ENCODE measurements at places on chromosomes 6 and 20.

GRCh38 chr6:75450903-75451302, 42.7 kb downstream of the FILIP1 start:
- DNase-seq = no peak

DNA sequence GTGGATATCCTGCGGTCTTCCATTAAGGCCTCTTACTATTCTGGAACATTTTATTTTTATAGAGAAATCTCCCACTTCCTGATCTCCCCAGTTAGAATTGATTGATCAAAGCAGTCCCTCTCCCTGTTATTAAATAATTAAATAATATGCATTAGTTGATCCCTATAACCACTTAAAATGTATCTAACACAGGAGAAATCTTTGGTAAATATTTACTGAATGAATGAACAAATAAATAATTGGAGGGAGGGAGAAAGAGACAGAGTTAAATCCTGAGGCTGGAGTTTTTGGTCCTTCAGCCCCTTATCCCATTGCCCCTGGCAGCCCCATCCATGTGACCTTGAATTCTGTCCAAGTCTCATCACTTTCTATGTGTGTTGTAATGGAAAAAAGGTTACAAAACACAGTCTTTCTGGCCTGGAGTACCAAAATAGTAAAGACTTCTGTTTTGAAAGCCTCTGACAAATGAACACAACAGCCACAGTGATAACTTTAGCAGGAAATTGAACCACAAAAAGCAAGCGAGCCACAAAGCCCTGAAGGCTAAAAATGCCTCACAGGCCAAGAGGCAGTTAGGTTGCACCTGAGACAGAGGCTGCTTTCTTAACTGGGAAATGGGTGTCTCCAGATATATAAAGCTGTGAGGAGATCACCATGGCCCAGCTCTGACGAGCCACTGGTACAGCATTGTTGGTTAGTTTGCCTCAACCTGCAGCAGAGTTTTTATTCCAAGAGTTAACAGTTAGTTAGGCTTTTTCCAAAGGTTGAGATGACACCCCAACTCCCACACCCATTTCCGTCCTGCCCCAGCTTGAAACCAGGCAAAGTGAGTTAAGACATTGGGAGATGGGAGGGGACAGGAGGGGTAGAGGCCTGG, 11.3 kb downstream of the NT5E start:
- no peak for DNase-seq

- DNase-seq = no peak
Measured at GRCh38 chr20:57027777-57028176, 238.7 kb downstream of the BMP7 start.

DNA sequence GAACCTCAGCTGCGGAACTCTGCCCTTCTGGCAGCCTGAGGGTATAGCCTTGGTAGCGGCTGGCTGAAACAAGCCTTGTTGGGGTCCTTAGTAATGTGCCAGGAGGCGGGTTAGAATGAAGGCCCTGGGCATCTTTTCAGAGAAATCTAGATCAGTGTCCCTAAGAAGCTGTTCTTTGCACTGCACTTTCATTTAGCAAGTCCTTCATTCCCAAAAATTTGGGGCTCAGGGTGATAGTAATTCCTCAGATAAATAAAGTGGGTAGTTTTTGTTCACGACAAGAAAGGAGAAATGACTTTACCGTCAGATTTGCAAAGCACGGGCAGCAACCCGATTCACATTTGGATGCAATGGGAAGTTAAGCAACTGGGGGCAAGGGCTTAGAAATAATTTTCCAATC, 3.2 kb downstream of the INSM1 start:
- DNase-seq = no peak

DNA sequence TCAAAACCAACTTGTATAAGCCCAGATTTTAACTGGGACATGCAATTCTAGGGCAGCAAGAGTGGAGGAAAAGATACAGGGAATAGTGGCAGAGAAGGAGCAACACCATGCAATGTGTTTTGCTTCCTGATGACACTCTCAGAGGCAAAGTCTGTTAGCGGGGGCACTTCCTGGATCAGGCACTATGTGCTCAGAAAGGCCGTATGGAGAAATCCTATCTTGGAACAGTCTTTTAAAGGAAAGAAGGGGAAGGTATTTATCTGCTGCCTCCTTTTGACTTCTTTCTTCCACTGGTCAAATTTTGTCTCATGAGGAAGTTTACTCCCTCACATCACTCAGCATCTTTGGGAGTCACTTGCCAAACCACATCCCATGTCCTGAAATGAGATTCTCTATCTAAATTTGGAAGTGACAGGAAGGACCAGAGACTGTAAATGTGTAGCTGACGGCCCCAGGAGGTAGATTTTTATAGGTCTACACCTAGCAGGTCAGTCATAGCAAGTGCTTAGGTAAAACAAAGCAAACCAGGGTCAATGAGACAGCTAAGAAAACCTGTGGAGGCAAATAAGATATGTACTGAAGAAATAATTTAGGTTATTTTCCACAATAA, 91.7 kb upstream of the ELOVL5 start:
- DNase-seq = no peak

- no peak for DNase-seq
Measured at GRCh38 chr6:73826571-73826970, 130.6 kb downstream of the CD109 start.

DNA sequence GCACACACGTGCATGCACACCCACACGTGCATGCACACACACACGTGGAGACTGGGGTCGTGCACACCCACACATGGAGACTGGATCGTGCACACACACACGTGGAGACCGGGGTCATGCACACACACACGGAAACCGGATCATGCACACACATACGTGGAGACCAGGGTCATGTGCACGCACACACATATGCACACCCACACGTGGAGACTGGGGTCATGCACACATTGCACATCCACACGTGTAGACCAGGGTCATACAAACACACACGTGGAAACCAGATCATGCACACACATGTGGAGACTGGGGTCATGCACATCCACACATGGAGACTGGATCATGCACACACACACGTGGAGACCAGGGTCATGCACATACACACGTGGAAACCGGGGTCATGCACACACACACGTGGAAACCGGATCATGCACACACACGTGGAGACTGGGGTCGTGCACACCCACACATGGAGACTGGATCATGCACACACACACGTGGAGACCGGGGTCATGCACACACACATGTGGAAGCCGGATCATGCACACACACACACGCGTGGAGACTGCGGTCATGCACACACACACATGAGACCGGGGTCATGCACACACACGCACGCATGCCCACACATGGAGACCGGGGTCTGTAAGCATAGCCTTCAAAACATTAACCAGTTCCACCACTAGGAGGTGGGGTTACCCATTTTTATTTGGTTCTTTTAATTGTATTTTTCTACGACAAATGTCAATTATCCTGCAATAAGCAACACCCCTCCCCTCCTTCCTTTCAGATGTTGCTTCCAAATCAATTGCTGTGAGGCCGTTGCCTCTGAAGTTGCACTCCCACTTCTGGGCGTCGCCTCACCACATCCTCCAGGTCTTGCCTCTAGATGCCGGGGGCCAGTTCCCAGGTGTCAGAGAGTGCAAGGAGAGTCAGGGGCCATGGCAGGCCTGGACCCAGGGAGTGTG, 95.8 kb downstream of the TMEM242 start:
- no peak for DNase-seq

GRCh38 chr20:11906626-11907480, 10.8 kb upstream of the BTBD3 start:
- no peak for DNase-seq

DNA sequence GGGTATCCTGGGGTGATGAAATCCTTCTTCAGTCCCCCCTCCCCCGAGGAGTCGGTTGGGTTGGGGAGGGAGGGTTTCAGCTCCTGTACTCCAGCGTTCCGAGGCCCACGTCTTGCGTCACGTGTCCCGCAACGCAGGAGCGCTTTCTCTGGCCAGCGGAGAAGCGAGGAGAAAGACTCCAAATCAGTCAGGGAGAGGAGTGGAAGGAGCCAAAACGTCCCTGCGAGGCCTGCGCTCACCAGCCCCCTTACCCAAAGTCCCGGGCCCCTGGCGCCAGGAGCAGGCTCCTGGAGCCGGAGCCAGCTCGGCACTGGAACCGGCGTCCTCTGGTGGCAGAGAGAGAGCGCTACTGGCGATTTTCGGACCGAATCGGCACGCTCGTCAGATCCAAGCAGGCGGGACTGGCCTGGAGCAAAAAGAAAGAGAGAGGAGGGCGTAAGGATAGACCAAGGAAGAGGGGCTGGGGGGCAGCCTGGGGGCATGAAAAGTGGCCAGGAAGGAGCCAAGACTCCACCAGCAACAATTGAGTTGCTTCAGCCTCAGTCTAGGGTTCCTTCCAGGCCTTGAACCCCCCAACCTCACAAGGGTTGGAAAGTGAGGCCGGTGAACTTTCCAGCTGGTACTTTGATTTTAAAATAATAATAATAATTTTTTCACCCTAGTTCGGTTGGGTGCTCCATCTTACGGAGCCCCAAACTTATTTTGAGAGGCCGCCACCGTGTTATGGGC, at the start of gene GNAS:
Gene GNAS, plus strand, starts transcription at position 174 of the 729 bp plus-strand sequence.
- no peak for DNase-seq

DNA sequence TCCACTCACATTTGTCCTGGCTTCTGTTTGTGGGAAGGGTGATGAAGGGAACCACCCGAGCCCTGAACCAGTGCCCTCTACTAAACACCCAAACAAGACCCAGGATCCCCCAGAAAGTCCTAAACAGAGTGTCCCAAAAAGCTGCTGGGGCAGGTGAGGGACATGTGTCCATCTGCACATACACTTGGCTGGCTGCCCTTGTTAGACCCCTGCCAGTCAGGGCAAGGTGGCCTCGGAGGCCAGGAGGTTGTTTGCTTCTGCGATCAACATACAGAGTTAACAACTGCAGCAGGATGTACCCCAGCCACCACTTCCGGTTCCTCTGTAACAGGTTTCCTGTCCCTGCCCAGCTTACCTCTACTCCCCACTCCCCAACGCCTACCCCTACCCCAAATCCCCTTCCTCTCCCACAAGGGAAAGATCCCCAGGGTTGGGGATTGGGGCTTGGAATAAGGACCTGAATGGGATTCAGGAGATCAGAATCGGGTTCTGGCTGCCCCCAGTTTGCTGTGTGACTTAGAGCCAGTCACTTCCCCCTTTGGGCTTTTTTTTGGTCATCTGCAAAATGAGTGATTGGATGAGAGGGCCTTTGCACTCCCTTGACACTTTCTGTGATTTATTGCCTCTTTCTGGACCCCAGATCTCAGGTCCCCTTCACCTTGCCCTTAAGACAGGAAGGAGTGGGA, 13.9 kb downstream of the DEF6 start:
- no peak for DNase-seq

- no peak for DNase-seq
Measured at GRCh38 chr6:38088010-38088409, 268.5 kb downstream of the ZFAND3 start.

Data from cortex of kidney (tissue), 1 donor.